Activated T-helper 1 cell treated with anti-CD3 and anti-CD28 coated beads, Interleukin-2, amount 50 U/mL, for 16 hours (primary cell): ENCODE measurements at places on chromosomes 13 and 19.
A peak's percentile ranks its signal among the peaks of the same experiment; 100 is the strongest.

DNA sequence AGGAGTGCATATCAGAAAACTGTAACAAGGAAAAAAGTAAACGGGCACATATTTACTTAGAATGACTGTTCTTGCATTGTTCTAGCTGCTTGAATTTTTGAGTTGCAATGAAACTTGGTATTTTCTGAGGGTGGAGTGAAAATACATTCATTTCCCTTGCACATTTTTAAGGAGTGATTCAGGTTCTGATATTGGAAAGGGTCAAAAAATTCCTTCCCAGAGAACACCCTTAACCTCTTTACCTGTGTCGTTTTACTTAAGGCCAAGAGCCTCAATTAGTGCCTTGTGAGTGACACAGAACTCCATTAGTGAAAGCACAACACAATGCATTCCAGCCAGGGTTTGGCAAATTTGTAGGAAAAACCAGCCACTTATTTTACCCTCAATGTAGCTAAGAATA lies 2.3 kb downstream of the ITGBL1 start:
- no peak for DNase-seq

GRCh38 chr19:42111811-42112210 lies 20.4 kb downstream of the POU2F2 start:
- DNase-seq = no peak

GRCh38 chr19:46692918-46693722 lies 23.8 kb downstream of the PRKD2 start:
- DNase-seq = no peak

DNA sequence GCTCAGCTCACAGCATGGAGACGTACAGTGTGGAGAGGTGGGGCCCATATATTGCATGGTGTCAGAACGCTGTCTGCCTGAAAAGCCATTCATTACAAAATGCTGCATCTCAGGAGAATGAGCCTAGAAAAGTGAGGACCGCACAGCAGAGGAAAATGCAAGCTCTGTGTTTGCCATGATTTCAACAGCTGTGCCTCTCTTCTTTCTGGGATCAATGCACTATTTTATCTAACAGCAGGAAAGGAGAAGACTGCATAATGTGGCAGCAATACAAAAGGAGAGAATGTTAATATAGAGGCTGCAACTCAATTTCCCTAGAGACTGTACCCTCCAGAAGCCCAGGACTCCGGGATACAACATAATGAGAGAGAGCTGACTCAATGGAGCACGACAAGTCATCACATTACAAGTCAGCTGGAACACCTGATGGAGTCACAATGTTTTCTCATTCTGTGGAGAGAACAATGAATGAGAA lies 368.0 kb downstream of the FGF14 start:
- DNase-seq = no peak

DNA sequence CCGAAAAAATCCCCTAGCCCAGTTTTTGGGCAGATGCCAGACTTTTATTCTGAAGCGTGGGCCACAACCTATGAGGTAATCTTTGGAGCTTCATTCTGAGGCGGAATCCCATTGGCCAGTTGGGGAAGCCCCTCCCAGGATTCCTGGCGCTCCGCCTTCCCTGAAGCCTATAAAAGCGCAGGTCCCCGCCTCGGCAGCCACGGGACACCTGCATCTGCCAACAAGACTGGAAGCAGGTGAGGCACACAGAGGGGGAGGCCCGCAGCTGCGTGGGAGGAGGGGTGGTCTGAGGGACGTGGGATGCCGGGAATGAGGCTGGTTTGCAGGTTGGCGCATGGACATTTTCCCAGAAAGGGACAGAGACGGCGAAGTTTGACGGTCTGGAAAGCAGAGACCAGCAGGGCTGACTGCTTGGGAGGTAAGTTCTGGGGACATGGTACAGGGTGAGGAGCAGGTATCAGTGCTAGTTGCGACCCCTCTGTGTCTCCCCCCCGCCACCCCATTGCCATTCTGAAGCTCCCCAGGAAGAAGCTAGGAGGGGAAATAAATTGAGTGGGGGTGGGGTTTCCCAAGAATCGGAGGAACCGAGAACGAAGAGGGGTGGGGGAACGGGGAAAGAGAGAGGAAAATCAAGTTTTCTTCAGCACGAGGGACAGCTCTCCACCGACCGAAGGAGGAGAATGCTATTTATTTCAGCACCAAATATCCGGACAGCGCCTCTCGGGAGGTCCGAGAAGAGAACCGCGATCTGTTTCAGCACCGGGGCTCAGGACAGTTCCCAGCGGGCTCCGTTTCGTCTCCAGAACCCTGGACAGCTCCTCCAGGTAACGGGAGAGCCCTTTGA lies 22.4 kb upstream of the FEM1A start:
- peak; percentile 60 for DNase-seq
